ENCODE measurements at places on chromosomes 7 and 10.

DNA sequence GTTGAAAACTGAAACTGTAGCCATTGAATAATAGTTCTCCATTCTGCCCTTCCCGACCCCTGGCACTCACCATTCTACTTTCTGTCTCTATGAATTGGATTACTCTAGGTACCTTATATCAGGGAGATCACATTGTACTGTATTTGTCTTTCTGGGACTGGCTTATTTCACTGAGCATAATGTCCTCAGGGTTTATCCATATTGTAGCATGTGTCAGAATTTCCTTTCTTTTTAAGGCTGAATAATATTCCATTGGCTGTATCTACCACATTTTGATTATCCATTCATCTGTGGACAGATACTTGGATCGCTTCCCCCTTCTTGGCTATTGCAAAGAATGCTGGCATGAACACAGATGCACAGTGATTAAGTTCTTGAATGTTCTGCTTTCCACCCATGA lies 107.4 kb downstream of the CDH23 start:
- no peak for DNase-seq

- no peak for DNase-seq
Measured at GRCh38 chr10:58577437-58577777, 64.7 kb downstream of the BICC1 start.

DNA sequence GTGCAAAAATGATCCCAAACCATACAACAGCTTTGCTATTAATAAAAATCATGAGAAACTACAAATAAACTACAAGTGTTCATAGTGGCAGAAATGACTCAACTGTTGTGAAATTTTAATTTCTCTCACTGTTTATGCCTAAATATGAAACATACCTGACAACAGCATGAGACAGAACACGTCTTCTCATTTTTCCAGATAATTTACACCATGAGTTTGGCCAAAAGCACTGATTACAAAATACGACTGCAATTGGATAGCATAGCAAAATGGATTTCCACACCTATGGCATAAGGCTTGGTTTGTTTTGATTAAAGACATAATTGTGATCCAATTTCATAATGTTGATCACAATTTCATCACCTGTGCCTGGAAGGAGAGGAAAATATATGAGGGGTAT lies 608.6 kb downstream of the GATA3 start:
- DNase-seq, result no peak

DNA sequence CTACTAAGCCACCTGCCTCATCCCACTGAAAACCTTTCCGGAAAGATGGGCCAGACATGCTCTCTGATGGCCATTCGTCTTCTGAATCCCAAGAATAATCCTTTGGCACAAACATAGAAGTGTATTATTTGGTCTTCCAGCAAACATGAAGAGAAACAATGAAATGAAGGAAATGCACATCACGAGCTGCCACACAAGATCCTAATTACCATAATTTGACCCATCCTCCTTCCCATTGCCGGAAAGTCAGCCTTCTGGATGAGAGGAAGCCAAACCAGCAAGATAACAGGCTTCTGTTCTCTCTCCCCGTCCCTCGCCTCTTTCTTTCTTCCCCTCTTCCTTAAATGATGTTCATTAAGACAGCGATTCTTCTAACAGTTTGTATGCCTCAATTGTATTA lies 218.9 kb upstream of the KMT2E start:
- no peak for DNase-seq

GRCh38 chr10:74099836-74100235 lies 50.8 kb downstream of the AP3M1 start:
- no peak for DNase-seq

DNA sequence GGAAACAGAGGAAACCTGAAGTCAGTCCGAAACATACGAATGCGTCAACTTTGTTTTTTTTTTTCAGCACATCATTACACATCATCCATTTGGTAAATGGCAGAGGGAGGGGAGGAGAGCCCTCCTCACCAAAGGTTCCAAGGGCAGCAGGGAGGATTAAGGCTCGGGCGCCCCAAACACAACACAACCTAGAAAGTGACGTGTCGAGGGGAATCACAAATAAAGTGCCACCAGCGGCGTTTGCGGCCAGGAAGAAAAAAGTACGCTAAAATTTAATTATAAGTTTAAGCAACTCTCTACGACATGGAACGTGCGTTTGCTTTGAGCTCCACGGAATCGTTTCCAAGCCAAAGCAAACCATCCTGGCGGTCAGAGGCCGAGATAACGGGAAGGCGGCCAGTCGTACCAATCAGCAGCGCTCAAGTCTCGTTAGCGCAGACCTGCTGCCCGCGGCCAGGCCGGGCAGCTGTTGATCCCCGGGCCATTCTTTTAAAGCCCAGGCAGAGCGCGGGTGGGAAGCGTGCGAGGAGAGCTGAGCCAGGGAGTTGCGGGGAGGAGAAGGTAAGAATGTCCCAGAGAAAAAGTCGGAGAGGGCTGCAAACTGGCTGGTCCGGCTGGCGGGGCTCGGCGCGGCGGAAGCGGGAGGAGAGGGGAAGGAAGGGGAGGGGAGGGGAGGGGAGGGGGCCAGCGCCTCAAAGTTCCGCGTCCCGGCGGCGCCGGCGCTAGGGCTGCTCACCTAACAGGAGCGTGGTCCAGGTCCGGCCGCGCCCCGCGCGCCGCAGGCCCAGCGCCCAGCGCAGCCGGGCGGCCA lies 719 bp downstream of the DPY19L1 start:
- peak; percentile 31 for DNase-seq

GRCh38 chr10:116723428-116724281 lies 18.7 kb downstream of the HSPA12A start:
- peak; percentile 77 for DNase-seq

DNA sequence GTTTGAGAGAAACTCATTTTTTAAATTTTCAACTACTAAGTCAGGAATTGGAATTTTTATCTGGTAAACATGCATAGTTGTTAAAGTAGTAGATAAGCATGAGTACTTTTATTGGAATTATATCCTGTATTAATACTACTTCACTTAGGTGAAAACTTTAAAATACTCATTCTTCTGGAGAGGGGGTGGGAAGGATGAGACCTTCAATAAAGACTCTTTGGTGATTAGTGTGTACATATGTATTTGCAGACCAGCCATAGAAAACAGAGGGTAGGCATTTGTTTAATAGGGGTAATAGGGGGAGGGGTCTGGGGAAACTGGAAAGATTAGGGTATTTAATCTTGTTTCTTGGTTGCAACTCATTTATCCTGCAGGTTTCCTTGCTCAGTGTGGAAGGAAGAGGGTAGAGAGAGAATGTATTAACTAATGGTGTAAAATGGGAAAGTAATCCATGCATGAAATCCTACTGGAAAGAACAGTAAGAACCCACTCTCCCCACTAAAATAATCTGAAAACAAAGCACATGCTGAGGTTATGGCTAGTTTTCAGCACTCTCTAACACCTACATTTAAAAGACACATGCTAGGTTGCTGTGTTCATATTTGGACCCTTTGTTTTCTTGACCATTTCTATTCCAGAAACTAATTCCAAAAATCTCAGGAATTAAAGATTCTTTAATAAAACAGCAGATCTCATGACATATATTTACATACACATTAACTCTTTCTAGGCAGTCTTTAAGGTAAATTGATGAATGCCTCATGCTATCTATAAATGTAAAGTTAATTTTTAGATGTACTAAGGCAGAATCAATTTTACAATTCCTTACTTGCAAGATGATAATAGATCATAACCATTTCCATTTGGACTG lies 6.2 kb upstream of the IGF2BP3 start:
- no peak for DNase-seq

- DNase-seq, result no peak
Measured at GRCh38 chr7:6359021-6359420, 86.6 kb upstream of the CYTH3 start.

DNA sequence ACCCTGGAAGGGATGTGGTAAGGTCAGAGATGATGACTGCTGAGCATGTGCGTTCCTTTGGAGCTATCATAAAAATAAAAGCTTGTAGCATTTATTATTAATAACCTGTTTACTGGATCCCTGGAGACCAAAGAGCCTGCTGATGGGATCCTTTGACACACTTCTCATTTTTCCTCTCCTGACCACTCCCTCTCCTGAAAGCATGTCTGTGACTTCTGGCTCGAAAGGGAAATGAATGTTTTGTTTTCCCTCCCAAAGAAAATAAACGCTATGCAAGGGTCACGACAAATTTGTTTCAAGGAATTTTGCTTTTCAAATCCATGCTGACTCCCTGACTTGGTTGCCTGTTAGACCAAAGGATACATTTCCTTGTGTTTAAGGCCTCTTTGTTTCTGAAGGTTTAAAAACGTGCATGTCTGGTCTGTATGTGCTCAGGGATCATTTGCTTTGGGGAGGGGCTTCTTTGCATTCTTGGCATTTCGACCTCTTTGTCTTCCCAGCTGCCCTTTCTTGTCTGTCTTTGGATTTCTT lies 185.1 kb upstream of the AGK start:
- no peak for DNase-seq

DNA sequence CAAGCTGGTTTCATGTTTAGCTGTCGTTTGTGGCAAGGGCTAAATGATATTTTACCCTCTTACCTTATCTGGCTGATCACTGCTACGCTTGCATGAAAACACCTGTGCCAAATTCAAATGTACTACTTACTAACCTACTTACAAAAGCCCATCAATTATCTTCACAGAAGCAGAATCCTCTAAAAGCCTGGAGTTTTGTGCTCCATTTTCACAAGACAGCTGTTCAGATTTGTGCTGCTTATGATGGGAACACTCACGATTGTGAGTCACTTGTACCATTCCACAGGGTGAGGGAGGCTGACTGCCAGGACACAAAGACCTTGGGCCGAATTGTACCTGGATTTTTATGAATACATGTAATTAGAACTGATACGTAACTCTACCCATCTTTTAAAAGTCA lies 245.0 kb upstream of the NPY start:
- no peak for DNase-seq

- no peak for DNase-seq
Measured at GRCh38 chr10:19077276-19077675, 28.7 kb downstream of the MALRD1 start.

DNA sequence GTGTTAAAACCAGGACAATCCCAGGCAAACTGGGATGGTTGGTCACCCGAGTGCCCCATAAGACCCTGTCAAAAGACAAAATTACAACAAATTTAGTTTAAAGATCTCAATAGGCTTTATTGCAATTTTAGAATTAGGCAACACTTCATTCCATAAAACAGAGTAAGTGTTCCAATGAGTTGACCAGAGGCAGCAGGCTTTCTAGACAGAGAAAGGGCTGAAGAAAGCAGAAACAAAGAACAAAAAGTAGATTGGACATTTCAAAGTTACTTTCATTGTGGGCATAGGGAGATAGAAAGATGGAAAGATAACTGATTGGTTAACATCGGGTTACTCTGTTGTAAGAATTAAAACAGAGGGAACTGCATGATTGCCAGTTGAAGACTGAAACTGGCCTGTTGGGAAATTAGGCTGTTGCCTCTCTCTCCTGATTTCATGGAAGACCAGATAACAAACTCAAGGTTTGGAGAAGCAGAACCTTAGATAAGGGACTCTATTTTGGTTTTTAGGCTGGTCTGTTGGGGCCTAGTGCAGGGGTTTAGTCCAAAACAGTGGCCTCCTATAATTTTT lies 36.3 kb downstream of the ENTPD1 start:
- DNase-seq, result no peak

GRCh38 chr10:21002091-21002878 lies 105.2 kb upstream of the NEBL start:
- DNase-seq, result no peak

DNA sequence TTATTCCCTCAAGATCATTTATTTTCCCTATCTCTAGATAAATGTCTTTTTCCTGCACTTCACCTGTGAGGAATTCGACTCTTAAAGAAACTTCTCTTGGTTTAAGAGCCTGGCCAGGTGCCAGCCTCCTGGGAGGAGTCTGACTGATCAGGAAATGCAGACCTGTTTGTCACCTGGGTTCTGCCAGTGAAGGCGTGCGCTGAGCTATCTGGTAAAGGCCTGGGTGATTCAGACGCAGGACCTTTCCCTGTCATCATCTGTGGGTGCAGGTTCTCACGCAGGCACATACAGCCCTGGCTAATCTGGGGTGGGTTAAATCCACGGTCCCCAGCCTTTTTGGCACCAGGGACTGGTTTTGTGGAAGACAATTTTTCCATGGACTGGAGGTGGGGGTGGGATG lies 65.3 kb upstream of the AQP1 start:
- DNase-seq, result no peak

DNA sequence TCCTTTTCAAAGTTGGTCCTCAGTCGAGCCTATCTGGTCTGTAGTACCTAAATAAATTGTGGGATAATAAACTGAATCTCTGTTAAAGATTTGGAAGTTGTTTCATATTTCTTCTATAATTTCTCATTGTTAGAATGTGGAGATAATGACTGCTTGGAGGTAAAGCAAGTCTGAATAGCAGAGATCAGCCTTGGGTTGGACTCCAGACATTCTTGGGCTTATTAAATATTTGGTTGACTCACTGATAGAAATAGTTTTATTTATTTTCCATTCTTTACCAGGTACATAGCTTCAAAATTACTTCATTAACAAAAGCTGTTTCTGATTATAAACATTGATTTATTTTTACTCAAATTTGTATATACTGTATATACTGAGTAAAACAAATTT lies 34.3 kb downstream of the TPST1 start:
- no peak for DNase-seq

GRCh38 chr7:130458257-130458656 lies 17.4 kb upstream of the CEP41 start:
- no peak for DNase-seq

DNA sequence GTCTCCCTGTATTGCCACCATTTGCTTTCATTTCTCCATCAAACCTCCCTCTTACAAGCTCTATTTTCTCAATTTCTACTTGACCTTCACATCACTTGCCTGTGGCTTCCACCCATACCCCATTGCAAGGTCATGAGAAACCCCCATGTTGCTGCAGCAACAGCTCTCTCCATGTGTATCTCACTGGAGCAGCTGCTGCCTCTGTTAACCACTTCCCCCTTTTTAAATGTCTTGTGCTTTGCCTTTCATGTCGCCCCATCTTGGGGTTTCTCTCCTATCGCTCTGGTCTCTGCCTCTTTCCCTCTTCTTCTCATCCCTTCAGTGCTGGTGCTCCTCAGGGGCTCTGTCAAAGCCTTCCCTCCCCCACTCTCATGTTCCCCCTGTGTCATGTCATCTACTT lies 148.8 kb downstream of the CHN2 start:
- DNase-seq, result peak; percentile 6

- no peak for DNase-seq
Measured at GRCh38 chr10:11424456-11425295, 186.8 kb downstream of the USP6NL start.

DNA sequence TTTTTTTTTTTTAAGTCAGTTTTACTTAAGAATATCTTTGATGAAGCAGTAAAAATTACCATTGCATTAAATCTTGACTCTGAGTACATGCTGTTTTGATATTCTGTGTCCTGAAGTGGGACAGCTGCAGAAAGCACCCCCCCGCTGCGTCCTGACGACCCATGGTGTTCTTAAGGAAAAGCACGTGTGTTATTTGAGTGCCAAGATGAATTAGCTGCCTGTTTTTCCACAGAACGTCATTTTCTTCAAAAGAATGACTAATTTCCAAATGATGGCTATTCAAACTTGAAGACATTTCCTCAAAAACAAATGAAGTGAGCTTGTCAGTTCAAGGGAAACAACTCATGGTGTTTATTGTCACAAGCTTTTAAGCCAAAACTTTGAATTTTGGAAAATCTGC lies 45.9 kb downstream of the CREM start:
- DNase-seq, result no peak
